Activated naive CD4-positive, alpha-beta T cell treated with anti-CD3 and anti-CD28 coated beads, Interleukin-2, amount 10 ng/mL, durations not matched to agents 7 days and 5 days (primary cell): ENCODE measurements at places on chromosomes 3 and 15.

DNA sequence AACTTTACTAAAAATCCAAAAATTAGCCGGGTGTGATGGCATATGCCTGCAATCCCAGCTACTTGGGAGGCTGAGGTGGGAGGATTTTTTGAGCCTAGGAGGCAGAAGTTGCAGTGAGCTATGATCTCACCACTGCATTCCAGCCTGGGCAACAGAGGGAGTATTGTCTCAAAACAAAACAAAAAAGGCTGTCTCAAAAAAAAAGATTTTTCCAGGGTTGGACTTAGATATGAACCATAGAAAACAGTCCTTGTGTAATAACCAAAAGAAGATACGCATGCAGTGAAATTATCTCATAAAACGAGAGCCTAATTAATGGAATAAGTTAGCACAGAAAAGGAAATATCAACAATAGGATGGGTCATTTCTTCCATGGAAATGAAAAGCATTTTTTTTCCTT lies 320.4 kb upstream of the RASGRP1 start:
- H3K27me3 ChIP-seq: peaks cover 6% of the 10 kb centered on the region
- H3K4me1 ChIP-seq: peaks cover 4% of the 10 kb centered on the region
- no peaks in the 10 kb centered on the region for H3K36me3 ChIP-seq
- no peak for DNase-seq
- H3K27ac ChIP-seq: no peak overlapping the region

GRCh38 chr3:71129611-71130431 lies 453.7 kb downstream of the FOXP1 start:
- no peaks in the 10 kb centered on the region for H3K27me3 ChIP-seq

DNA sequence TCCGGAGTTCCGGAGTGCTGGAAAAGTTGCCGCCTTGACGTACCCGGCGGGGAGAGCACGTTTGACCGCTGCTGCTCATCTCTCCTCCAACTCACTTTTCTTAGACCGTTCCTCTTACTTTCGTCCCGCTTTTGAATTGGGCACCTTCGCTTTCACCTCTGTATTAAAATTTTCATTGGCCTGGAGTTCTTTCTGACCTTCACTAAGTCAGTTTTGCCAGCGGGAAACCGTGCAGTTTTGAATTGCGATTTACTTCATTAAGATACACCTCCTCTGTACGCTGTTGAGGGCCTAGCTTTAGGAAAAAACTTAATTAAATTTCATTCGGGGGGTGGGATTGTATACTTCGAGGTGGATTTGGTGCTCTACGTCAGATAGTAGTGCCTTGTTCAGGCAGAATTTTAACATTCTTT lies 1.3 kb downstream of the GMPS start:
- peak overlapping the region; percentile 96 for H3K4me3 ChIP-seq
- H3K4me1 ChIP-seq: peaks cover 36% of the 10 kb centered on the region
- H3K27ac ChIP-seq: peak overlapping the region; percentile 92
- DNase-seq: no peak
- H3K27me3 ChIP-seq: no peaks in the 10 kb centered on the region

GRCh38 chr3:70308760-70309159 lies 3.7 kb downstream of the MDFIC2 start:
- H3K4me1 ChIP-seq: no peaks in the 10 kb centered on the region
- H3K4me3 ChIP-seq: no peak overlapping the region
- no peak overlapping the region for H3K27ac ChIP-seq
- no peaks in the 10 kb centered on the region for H3K36me3 ChIP-seq
- DNase-seq: no peak
- H3K27me3 ChIP-seq: no peaks in the 10 kb centered on the region

- H3K4me3 ChIP-seq: no peak overlapping the region
- no peaks in the 10 kb centered on the region for H3K4me1 ChIP-seq
- no peak for DNase-seq
- H3K36me3 ChIP-seq: no peaks in the 10 kb centered on the region
Measured at GRCh38 chr3:101143012-101143411, 149.8 kb upstream of the ABI3BP start.

- H3K27ac ChIP-seq: no peak overlapping the region
- no peaks in the 10 kb centered on the region for H3K4me1 ChIP-seq
- H3K27me3 ChIP-seq: peaks cover 37% of the 10 kb centered on the region
- no peak overlapping the region for H3K4me3 ChIP-seq
- no peaks in the 10 kb centered on the region for H3K36me3 ChIP-seq
- DNase-seq: no peak
Measured at GRCh38 chr15:68626283-68626682, 47.5 kb downstream of the CORO2B start.

- peak overlapping the region; percentile 39 for H3K4me3 ChIP-seq
- H3K36me3 ChIP-seq: peaks cover 45% of the 10 kb centered on the region
- DNase-seq: peak; percentile 81
- H3K4me1 ChIP-seq: peaks cover 69% of the 10 kb centered on the region
Measured at GRCh38 chr15:55267401-55268175, 22.0 kb downstream of the RAB27A start.

GRCh38 chr15:46872981-46873330 lies 844.3 kb upstream of the SEMA6D start:
- no peaks in the 10 kb centered on the region for H3K36me3 ChIP-seq
- H3K27ac ChIP-seq: no peak overlapping the region
- no peaks in the 10 kb centered on the region for H3K27me3 ChIP-seq
- H3K4me1 ChIP-seq: no peaks in the 10 kb centered on the region
- no peak for DNase-seq

DNA sequence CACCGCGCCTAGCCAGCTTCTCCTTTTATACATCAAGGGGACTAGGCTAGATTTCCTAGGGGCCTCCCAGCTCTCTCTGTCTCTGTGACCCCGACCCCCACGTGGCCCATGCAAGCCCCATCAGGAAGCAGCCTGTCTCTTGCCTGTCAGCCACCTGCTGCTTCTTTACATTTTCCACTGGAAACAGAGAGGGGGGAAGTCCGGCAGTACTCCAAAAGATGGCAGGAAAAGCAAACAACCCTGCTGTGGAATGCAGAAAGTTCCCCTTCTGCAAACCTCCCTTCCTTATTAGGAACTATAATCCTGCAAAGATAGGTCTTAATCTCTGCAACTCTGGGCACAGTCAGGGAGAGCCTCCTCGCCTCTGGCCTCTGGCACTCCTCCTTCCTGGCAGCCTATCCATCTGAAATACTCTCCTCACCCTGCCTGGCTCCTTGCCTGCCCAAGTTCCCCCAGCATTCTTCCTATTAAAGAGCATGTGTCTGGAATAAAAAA lies 47.4 kb upstream of the HACD2 start:
- H3K4me3 ChIP-seq: no peak overlapping the region
- no peak overlapping the region for H3K27ac ChIP-seq
- no peak for DNase-seq
- H3K4me1 ChIP-seq: no peaks in the 10 kb centered on the region
- H3K27me3 ChIP-seq: peaks cover 7% of the 10 kb centered on the region
